ENCODE measurements at places on chromosomes 4 and X. TPM values are rescaled to one million over a fixed set of nuclear protein-coding genes. Genes with fewer than 3 reads are reported as not detected.

GRCh38 chr4:173316060-173316459, 18.1 kb downstream of the HMGB2 start:
- DNase-seq = no peak

DNA sequence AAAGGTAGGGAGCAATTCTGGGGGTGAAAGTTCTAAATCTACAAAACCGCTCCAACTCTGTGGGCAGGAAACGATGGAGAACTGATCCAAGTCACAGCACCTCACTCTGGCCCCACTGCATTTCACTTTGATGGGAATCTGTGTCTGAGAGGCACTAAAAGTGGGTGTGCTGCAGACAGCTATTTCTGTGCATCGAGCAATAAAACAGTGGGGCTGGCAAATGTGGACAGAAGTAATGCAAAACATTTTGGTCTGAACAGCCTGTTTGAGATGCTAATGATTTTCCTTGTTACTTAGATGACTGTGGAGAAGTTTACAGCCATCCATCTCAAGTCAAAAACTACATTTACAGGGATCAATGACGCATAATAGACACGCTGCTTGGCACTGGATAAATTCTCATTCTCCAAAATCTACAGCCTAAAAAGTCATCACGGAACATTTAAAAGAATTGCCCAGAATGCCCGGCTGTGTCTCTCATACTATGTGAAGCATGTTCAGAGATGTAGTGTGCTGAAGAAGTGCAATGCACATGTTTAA, 1671.6 kb upstream of the TENM3 start:
- peak; percentile 6 for DNase-seq

GRCh38 chrX:20320461-20321159, 53.9 kb upstream of the RPS6KA3 start:
- no peak for DNase-seq

DNA sequence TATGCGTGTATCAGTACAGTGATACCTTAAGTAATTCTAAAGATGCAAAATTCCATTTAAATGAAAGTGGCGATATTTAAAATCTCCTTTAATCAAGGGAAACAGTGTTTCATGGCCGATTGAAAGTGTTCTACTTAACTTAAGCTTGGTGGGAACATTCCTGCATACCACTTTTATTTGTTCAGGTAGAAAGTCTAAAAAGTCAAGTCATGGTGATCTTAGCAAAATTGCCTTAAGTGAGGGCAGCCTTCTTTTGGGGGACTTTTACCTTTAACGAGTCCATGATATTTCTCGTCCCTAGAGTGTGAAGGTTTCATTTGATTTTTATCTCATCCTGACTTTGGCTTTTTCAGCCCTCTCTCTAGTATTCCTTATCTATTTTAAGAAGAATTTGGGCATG, 149.2 kb downstream of the KDM6A start:
- DNase-seq = no peak

GRCh38 chr4:105232374-105232773, 85.7 kb downstream of the TET2 start:
- DNase-seq = no peak

- DNase-seq = no peak
These were observed 47.3 kb upstream of the GATB start for GRCh38 chr4:151808120-151808529.

GRCh38 chr4:80071604-80072227, 1.3 kb downstream of the ANTXR2 start:
- peak; percentile 49 for DNase-seq

GRCh38 chr4:146232131-146232722, 17.9 kb downstream of the REELD1 start:
- no peak for DNase-seq

- DNase-seq = no peak
These were observed 7.2 kb upstream of the PRDM8 start for GRCh38 chr4:80189956-80190677.

DNA sequence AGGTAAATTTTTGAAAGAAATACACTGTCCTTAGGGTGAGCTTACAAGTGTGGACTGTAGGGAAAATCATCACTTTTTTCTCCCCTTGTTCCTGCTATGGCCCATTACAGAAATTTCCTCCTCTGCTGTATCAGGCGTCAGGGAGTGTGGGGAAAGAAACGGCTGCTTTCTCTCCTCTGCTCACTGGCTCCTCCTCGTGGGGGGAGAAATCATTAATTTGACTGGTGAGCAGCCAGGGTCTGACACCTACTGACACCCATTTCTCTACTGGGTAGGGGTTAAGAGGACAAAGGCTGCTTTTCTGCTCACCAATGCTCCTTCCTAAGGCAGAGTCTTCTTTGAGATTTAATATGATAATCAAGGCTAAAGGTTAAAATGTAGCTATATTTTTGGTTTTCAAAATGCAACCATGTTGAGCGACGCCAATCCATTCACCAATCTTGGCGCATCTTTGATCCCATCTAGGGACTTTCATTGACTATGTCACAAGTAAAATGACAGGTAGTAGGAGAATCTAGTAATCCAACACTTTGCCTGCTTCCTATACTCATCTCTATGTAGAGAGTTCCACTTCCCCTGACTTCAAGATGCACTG, 25.1 kb downstream of the SETD7 start:
- DNase-seq = no peak

Gene FATE1
- polyA plus RNA-seq = not detected

Gene ERVMER34-1
- 0.64 TPM for polyA plus RNA-seq

Gene AMOT
- polyA plus RNA-seq = not detected

Gene GYPB
- polyA plus RNA-seq = not detected

Data from muscle of arm (tissue), 14 donors.